NCI-H1417 treated with DMSO at 0.1 percent for 48 hours (cell line): ENCODE measurements at places on chromosomes 2 and 18.

GRCh38 chr2:67131257-67131609 lies 265.9 kb upstream of the ETAA1 start:
- DNase-seq, result no peak

- DNase-seq, result no peak
Measured at GRCh38 chr18:7234091-7234490, 3.2 kb downstream of the LRRC30 start.

GRCh38 chr2:144421606-144422510 lies 98.1 kb downstream of the ZEB2 start:
- no peak for DNase-seq

DNA sequence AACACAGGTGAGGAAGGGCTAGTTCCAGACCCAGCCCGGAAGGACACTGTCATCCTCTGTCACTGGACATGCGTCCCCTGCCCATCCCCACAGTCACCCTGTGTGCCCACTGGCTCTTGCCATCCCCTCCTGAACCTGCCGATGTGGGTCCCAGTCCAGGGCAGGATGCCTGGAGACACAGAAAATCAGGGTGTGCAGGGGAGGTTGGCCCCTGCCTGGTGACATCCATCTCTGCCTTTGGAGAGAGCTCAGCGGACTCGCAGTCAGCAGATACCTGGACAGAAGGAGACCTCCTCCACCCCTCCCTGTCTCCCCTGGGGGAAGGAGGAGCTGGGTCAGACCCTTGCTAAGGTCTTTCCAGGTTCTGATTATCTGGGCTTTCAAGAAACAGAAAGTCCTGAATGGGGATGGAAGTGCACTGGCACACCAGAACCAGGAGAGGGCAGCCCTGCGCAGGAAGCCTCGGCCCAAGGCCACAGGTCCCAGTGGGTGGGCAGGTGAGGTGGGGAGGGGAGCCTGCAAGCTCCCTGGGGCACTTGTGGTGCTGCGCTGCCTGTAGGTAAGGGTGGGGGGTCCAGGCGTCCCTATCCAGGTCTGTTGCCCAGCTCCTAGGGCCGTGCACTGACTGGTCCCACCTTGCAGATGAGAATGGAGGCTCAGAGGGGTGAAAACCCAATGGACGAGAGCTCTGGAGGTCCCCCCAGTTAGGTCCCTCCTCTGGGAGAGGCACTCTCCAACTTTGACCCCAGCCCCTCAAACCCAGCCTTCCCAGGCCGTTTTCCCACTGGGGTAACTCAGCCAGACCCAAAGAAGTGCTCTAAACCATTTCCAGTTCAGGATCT lies 9.7 kb upstream of the OTOS start:
- no peak for DNase-seq

- DNase-seq, result no peak
Measured at GRCh38 chr2:11866358-11867335, 120.2 kb downstream of the LPIN1 start.

DNA sequence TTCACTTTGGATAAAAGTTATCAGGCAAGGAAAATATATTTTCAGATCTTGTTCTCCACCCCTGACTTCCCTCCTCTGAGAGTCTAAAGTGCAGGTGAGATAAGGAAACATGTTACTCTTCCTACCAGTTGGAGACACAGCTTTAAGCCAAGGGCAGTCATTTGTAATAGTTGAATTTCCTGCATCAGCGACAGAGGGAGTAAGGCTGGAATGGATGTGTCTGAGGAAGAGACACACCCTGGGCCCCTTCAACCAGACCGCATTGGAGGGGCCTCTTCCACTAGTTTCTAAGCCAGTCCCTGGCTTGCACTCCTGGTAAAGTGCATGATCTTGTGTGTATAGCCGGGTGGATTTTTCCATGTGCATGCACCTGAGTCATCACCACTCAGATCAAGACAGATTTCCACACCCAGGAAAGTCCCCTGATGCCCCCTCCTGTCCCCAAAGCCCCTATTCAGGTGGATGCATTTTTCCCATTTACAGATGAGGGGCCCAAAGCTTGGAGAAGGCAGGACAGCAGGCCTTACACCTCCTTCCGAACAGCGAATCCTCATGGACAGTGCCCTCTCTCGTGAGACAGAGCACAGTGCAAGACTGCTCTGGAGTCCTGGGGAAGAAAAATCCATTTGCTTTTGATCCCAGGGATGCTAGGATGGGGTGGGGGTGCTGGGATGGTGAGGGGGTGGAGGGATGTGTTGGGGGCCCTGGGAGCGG lies 66.7 kb upstream of the SH3RF3 start:
- DNase-seq, result no peak

DNA sequence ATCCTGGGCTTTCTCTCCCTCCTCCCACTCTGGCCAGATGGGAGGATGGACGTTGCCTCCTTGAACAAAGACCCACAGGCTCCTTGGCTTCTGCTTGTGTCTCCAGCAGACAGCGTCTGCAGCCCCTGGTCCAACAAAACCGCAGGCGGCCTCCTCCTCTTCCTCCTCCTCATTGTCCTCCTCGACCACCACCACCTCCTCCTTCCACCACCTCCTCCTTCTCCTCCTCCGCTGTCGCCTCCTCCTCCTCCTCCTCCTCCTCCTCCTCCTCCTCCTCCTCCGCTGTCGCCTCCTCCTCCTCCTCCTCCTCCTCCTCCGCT lies 45.7 kb upstream of the ALPP start:
- DNase-seq, result no peak
